ENCODE measurements at places on chromosomes 2 and 18.

GRCh38 chr2:237441605-237442274, 27.8 kb upstream of the COL6A3 start:
- no peak for DNase-seq

GRCh38 chr18:58505181-58505580, 123.7 kb downstream of the ALPK2 start:
- DNase-seq, result no peak

DNA sequence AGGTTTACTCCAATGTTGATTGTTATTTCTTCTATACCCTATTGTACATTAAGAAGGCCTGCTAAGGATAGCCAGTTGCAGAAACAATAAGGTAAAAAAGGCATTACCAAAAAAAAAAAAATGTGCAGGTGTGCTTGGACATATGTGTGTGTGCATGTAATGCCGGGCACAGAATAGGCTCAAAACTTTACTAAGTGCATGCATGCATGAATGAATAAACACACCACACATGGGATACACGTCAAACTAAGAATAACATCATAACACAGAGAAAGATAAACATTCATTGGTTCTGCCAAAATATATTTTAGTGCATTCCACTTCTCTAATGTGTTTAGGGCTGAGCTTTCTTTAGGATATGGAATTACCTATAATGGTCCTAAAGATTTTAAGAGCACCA, 298.2 kb downstream of the TCF4 start:
- DNase-seq, result no peak

- no peak for DNase-seq
These were observed 273.5 kb downstream of the PTGR3 start for GRCh38 chr18:74935434-74935833.

DNA sequence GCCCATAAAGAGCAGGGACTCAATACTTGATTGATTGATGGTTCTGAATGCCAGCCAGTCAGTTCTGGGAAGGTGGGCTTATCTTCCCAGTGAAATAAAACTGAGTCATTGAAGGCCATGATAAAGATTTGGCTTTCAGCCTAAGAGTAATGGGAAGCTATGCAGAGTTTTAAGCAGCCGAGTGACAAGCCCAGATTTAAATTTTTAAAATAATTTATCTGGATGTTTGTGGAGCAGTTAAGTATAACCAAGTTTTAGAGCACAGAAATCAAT, 122.8 kb downstream of the RAPGEF4 start:
- DNase-seq, result no peak

GRCh38 chr2:98734162-98734561, 3.2 kb upstream of the MGAT4A start:
- no peak for DNase-seq

- DNase-seq, result no peak
These were observed 24.6 kb downstream of the FECH start for GRCh38 chr18:57561728-57562423.

GRCh38 chr2:40450796-40451430, 977 bp downstream of the SLC8A1 start:
- peak; percentile 37 for DNase-seq

DNA sequence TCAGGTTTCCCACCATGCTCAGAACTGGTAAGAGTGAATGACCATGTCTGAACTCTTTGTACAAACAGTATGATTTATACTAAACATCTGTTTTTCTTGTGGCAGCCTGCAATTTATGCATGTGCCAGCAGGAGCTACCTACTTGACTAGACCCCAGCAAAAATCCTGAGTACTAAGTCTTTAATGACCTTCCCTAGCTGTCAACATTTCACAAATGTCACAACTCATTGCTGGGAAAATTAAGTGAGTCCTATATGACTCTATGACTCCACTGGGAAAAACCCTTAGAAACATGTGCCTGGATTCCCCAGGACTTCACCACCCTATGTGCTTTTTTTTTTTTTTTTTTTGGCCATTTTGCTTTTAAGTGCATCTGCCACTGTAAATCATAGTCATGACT, 1225.8 kb downstream of the SUCLG1 start:
- no peak for DNase-seq

GRCh38 chr2:85651097-85651496, 16.9 kb downstream of the SFTPB start:
- no peak for DNase-seq

DNA sequence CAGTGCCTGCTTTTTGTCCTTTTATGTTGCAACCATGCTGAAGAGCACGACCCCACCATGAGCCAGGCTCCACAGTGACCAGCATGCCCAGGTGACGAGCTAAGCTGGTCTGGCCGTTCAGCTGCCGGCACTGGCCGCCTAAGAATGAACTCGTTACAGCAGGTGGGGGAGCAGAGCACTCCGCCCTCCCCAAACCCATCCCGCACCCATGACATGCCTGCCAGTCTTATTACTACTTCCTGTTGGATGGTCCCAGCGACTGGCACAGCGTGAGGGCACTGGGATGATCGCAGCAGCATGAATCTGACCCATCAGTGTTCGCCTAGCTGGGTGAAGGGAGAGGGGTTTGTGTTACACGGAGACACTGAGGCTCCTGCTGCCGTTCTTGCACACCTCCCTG, 11.5 kb downstream of the DIPK1C start:
- no peak for DNase-seq

GRCh38 chr2:224085246-224085645, 46.2 kb upstream of the SERPINE2 start:
- no peak for DNase-seq

Measured in C1 segment of cervical spinal cord (tissue), 14 donors.